ENCODE measurements at places on chromosomes 6 and 20.

DNA sequence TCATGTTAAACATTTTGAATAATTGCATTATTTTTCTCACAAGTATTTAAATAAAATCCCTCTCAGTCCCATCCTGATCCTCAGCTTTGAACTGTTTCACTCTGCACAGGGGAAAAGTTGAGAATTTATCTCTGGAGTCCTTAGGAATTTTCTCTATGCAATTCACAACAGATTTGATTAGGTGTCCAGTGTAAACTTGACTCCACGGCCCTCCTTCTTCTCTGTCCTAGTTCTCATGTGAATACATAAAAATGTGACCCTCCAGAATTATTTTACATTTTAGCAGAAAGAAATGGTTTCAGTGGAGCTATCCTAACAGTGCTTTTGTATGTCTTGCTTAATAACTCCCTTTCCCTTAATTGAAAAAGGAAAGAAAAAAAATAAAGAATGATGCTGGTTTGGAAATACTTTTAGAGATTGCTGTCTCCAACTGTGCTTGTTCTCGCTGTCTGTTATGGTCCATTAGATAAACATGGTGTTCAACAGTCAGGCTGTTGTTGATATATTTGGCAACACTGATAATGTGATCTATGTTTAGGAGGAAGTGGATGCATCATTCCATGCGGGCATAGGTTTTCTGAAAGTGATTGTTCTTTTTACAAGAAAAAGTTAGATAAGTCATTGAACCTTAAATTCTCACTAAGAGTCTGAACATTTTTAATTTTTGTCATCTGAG lies 599.4 kb upstream of the CITED2 start:
- DNase-seq: no peak

- DNase-seq: no peak
Observed at GRCh38 chr6:10556992-10557391, 35.8 kb downstream of the GCNT2 start.

- DNase-seq: no peak
Observed at GRCh38 chr6:109083657-109084056, 11.0 kb downstream of the SESN1 start.

DNA sequence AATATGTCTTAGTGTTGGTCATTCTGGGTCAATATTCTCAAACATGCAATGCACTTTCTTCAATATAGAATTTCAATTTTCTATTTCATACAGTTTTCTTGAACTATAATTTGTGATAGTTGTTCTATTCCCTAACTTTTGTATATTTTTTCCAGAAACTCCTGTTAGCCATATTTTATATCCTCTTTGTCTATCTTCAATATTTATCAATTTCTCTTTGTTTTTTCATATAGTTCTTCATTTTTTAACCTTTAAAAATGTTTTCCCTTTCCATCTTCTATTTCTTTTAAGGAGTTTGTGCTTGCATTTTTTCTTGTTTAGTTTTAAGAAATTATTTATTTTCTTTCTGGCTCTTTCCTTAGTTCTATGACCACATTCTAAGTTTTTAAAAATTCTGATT lies 42.0 kb upstream of the MBOAT1 start:
- DNase-seq: no peak

DNA sequence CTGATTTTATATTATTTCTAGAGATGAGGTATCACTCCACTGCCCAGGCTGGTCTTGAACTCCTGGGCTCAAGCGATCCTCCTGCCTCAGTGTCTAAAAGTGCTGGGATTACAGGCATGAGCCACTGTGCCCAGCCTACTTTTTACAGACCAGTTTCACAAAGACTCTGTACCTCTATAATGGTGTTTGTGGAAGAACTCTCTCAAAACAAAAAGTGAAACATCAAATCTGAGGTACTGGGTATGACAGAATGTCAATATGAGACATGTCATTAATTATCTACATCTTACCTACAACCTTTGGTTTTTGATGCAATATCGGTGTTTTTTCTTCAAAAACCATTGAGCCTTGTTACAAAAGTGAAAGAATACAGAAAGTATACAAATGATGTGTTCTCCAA lies 49.4 kb upstream of the MCM9 start:
- no peak for DNase-seq

DNA sequence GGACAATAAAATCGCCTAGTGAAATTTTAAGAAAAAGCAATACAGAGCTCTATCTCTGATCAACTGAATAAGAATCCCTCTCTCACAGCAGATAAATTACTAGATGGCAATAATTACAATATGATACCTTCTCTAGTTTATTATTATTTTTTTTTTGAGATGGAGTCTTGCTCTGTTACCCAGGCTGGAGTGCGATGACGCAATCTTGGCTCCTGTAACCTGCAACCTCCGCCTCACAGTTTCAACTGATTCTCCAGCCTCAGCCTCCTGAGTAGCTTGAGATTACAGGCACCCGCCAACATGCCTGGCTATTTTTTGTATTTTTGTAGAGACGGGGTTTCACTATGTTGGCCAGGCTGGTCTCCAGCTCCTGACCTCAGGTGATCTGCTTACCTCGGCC lies 129.3 kb upstream of the PTCHD4 start:
- no peak for DNase-seq

DNA sequence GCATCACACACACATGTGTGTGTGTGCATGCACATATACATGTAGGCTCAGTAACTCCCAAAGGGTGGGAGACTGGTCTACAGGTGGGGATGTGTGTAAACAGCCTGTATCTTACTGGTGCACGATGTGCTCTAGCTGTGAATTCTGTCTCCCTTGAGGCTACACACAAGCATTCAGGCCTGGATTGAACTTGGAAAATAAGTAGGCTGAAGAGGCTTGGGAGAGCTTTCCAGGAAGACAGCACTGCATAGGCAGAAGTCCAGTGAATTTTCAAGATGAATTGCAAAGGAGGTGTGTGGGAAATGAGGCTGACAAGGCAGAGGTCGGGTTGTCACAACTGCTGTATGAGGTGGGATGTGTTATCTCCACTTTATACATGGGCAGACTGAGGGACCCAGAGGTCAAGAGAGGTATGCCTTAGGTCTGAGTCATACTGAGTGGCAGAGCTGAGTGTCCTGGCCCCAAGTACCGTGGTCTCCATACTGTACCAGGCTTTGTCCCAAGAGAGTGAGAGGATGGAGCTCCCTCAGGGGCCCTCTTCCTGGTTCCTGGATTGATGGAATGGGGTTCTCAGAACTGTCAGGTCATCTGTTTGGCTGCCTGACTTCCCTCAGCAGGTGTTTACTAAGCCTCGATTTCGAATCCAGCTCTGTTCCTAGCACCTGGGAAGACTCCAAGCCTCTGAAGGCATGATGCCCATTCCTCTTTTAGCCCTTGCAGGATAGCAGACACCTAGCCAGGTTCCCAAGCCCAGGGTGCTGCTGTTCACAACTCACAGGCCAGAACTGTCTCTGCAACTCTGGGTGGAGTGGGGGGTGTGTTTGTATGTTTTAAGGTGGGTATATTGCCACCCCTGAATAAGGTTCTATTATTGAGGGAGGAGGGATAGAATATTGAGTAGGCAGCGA lies 14.4 kb downstream of the SNPH start:
- no peak for DNase-seq

- DNase-seq: no peak
Observed at GRCh38 chr6:139372326-139373153, 1.9 kb downstream of the CITED2 start.

- DNase-seq: no peak
Observed at GRCh38 chr6:47413752-47414422, 63.7 kb upstream of the CD2AP start.

DNA sequence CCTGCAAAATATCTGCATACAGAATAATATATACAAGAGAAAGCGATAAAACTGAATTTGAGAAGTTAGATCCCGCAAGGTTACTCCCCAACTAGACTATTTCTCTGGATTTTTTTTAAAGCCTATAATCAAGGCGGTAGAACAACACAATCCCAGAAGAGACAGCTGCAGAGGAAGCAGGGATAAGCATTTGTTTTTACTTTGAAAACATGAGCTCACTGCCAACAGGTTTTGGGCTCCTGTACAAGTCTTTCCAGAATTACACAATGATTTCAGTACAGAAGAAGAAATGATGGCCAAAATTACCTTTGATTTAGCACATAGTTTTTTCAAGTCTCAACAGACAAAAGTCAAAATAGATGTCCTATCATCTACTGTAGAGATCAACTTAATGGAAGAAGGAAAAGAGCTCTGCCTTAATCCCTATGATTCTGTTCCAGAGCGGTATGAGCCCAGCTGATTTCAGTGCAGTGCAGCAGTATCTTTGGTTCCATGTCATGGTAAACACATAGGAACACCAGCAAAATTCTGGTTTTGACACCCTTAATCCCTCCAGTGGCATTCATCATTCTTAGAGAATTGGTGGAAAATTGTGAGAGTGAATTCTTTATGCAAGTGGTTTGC lies 304.3 kb downstream of the HDGFL1 start:
- DNase-seq: no peak

GRCh38 chr6:149476789-149477455 lies 7.9 kb downstream of the ZC3H12D start:
- no peak for DNase-seq

DNA sequence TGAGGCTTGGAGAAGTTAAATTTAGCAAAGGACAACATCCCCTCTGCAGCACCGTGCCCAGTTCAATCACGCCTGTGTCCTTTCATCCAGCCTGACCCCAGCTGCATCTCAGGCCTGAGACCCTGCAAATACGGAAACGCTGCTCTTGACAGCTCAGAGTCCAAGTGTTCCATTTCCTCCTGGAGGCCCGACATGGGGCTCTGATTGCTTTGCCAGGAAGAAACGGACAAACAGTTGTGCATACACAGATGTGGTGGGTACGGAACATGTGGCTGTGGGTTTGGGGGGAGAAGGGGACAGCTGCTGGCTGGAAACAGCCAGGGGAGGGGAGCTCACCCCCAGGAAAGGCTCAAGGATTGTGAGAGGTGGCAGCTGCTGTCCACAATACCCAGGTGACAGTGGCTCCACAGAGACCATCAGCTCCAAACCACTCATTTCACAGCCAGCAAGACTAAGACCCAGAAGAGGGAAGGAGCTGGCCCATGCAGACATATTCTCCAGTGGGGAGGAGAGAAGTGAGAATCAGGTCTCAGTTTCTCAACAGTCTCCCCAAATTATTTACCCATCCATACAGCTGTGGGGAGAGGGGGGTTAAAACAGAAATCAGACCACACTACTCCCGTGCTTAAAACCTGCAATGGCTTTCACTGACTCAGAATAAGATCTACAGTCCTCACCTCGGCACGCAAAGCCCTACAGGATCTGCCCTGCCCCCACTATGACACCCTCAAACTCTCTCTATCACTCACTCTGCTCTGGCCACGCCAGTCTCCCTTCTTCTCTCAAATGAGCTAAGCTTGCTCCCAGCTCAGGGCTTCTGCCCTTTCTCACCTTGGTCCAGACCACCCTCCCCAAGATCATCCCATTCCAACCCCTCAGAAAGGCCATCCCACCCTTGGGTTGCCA lies 89.1 kb downstream of the PREX1 start:
- DNase-seq: peak; percentile 64

GRCh38 chr6:1497761-1498105 lies 108.4 kb downstream of the FOXF2 start:
- DNase-seq: no peak

DNA sequence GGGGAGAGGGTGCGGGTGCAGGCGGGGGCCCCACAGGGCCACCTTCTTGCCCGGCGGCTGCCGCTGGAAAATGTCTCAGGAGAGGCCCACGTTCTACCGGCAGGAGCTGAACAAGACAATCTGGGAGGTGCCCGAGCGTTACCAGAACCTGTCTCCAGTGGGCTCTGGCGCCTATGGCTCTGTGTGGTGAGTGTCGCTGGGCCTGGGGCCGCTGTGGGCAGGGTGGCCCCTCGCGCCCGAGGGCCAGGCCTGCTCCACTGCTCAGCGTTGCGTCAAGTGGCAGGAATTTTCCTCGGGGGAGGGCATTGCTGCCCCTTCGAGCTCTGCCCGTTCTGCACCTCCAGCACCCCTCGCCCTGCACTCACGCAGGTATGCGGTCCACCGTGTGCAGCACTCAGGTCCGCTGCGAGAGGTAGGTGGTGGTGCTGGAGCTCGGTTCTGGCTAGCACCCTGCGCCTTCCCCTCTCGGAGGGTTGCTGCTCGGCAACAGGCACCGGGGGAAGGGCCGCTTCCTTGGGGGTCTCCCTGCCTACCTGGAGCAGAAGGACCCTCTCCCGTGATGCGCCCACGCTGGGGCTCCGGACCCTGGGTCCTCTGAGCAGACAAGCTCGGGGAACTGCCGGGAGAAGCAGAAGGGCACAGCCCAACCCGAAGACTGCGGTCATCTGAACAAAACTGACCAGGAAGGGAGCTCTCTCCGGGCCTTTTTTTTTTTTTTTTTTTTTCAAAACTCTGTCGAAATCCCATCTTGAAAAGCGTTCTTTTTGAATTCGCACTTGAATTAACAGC lies 674 bp downstream of the MAPK14 start:
- DNase-seq: peak; percentile 21

DNA sequence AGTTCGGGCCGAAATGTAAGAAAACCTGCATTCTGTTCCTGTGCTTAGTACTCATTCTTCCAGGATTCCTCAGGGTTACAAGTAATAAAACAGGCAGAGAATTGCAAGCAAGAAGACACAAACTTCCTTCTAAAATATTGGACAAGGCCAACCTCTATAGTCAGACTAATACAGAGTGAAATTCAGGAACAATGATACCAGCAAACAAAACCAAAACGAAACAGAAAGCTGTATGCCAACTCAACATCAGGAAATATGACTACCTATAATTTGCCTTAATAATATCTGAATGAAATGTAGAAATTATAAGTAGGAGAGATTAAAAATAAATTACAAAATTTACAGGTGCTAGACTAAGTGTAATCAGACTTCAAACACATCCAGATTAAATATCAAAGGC lies 238.8 kb downstream of the HIVEP2 start:
- DNase-seq: no peak

- no peak for DNase-seq
Observed at GRCh38 chr6:71134929-71135642, 153.5 kb upstream of the OGFRL1 start.

DNA sequence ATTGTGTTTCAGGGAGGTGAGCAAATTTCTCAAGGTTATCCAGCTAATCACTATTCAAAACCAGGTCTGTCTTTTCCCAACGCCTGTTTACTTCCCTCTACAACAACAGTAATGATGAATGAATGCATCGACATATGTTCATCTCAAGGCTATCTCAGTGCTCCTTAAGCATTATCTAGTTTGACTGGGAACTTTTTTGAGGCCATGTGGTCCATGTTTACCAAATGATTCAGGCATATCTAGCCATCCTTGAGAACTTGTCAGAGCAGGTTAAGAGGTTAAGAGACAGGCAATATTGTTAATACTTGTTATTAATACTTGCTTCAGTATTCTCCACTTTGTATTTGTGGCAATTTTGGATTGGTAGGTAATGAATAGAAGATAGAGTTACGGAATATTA lies 1038.4 kb upstream of the FLRT3 start:
- DNase-seq: no peak

DNA sequence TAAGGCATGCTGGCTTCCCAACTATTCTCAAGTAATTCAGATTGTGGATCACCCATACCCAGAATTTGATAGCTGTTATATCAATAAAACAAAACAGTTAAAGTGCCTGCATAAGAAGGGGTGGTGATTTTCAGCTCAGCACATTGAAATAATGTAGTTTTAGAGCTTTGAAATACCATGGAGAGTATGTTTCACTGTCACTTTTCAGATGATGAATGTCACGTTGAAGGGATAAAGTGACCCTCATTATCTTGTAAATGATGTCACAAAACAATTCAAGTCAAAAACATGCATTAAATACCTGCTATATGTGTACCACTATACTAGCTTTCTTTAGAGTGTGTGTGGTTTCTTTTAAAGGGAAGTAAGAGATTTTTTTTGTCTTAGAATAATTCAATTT lies 27.6 kb downstream of the MLIP start:
- DNase-seq: no peak

GRCh38 chr6:150453357-150453756 lies 84.5 kb downstream of the IYD start:
- no peak for DNase-seq

Measured in stimulated activated CD4-positive, alpha-beta T cell treated with anti-CD3 and anti-CD28 coated beads, Interleukin-12 subunit alpha, Interleukin-12 subunit beta, amount 100 ng/mL, for 24 hours (primary cell).